ENCODE measurements at places on chromosomes 2 and 18.

GRCh38 chr2:50820176-50820575 is 211.8 kb downstream of the NRXN1 start:
- DNase-seq = no peak

- DNase-seq = no peak
Observed at GRCh38 chr2:239769554-239770245, 255.4 kb downstream of the NDUFA10 start.

DNA sequence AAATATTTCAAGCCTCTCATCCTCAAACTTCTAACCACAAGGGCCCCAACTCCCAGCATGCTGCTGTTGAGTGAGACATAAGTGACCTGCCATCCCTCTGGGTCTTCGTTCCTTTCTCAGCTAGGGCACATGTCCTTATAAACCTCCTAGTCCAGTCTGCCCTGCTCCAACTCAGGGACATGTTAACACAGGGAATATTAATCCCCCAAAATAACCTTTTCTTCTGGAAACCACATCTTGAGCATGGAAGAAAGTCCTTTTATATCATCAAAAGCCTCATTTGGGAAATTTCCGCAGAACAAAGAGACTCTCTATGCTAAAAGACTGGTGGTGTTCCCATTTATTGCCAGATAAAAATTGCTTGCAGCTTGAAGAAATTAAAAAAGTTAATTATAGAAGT is 14.4 kb downstream of the TNP1 start:
- no peak for DNase-seq

DNA sequence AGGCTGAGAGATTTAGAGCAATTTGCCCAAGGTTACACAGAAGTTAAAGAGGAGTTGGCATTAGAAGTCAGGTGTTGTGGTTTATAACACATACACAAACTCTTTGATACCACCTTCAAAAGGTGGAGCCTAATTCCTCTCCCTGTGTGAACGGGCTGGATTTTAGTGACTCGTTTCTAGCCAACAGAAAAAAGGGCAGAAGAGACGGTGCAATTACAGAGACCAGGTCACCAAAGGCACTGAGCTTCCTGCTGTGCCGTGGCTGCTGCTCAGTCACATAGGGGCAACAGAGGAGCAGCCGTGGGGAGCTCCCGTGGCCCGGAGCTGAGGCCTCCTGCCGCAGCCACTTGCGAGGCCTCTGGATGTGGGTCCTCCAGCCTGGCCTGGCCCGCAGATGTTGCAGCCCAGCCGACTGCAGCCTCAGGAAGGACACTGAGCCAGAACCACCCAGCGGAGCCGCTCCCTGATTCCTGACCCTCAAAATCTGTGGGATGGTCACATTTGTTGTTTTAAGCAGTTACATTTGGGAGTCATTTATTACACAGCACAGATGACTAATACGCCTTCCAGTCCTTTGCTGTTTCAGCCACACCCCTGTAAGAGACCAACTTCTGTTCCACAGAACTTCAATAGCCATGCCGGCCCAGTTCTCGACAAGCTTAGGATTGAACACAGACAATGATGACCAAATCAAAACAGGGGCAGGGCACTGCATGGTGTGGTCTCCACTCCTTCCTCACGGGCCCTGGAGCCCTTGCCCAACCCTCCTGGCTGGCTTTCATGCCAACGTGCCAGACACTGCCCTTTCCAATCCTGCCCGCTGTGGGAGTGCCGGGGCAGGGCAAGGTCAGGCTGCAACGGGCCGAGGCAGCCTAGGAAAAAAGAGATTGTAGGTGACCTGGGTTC is 17.1 kb downstream of the EDAR start:
- peak; percentile 90 for DNase-seq

DNA sequence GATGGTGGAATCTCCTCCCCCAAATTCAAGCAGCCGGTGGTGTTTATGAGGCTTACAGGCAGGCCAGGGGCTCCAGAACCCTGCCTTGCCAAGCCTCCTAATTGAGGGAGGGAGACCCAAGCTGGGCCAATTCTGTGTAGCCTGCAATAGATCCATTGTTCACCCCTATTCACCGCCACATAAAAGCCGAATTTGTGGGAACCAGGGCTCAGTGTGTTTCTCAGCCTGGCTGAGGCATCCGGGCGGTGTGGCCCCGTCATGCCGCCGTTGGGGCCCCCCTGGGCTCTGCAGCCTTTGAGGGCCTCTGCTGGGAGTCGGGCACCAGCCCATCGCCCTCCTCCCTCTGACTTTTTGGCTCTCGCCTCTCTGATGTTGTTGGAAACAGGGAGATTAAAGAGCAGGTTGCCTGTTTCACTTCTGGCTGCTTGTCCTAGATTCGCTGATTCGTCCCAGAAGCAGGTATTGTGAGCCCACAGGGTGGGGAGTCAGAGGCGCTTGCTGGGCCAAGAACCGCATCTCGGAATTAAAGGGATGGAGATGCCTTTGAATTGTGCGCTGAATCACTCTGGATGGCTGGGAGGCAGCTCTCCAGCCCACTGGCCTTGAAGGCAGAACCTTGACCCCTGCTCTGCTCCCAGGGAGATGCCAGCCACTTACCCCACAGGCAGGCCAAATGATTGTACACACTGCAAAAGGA is 14.7 kb upstream of the OTOS start:
- no peak for DNase-seq

DNA sequence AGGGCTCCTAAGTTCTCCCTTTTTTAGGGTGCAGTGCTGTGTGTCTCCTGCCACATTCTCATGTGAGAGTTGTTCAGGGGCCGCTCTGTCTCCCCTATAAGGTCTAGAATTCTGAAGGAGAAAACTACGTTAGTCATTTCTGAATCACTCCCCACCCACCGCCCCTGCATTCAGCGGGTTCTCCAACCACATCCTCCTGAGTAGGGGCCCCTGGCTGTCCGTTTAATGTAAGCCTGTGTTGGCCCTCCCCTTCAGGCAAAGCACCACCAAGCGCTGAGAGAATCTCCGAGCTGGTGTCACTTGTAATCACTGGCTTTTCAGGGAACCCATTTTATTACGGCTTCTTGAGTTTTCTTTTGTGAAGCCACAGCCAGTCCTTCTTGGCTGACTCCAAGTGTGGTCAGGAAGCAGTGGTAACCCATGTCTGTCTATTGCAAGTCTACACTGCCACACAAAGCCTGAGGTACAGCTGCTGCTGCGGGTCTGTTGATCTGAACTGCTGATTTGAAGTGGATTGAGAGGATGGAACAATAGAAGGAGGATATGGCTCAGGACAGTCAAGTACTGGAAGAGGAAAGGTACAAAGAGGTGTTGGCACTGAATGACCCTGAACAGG is 16.9 kb downstream of the LCT start:
- no peak for DNase-seq

GRCh38 chr2:71153585-71154224 is 23.3 kb downstream of the MPHOSPH10 start:
- DNase-seq = no peak

DNA sequence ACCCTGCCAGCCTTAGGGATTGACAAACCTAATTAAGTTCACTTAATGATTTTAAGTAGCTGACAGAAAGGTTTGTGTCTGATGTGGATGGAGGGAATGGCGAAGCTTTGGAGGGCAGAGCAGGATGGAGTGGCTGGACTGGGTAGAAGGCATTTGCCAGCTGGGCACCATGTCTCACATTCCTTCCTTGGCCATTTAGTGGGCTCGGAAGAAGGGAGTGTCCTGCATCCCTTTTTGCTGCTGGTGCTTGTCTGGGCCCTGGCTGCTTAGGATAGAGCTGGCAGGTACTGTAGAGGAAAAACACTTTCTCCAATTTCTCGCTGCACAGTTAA is 166.7 kb downstream of the CLIP4 start:
- no peak for DNase-seq

DNA sequence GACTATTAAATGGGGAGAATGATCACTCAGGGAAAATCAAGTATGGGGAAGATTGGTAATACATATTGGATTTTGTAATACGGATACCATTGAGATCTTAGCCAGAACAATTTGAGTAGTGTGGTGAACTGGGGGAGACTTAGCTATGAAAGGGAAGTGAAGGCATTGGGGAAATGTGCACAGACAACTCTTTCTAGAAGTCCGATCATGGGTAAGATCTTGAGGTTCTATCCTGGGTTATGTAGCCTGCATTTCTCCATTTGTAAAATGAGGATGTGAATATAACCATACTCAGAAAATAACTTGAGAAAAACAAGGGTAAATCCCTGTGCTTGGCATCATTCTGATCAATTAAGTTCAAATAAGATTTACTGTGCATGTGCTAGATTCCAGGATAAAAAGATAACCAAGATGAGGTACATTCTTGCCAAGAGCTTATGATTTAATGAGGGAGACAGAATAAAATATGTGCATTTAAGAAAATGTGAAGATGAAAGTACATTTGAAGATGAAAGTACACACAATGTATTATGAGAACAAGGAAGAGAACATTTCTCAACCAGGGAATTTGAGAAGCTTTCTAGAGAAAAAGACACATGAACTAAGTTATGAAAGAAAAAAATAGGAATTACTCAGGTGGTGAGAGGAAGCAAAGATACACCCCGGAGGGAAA is 49.5 kb downstream of the SLC40A1 start:
- DNase-seq = no peak

DNA sequence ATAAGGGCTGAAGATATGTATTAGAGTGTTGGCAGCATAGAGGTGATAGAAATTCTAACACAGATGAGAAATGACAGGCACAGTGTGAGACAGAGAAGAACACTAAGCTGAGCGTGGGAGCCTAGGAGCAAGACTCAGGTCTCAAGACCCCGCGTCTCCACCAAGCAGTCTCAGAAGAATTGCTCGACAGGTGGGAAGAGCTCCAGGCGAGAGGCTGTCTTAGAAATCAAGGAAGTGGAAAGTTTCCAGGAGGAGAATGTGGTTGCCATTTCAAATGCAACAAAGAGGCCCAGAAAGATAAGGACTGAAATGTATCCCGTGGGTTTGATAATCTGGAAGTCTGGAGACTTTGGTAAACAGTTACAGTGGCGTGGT is 31.5 kb upstream of the CAB39 start:
- DNase-seq = no peak

DNA sequence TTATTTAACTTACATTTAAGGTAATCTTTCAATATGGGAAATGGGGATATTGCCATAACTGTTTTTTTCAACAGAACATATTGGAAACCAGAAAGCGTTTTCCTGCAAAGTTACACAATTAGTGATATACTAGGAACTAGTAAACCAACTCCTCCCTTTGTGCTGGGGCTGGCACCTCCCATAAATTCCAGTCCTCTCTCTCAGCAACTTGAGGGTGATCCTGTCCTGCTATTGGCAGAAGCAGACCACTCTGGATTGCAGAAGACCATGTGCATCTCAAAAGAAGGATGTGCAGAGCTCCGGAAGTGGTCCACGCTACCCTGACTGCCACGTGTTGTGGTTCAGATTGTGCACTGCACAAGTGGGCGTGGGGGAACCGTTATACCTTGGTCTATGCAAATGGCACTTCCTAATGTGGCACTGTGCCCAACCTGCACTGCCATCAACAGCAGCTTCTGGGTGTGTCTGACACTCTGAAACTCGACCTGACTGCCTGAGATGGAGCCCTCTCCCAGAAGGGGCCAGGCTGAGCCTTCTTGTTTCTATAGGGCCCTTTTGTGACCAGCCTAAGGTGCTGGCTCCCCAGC is 219.2 kb downstream of the ZNF516 start:
- DNase-seq = no peak

DNA sequence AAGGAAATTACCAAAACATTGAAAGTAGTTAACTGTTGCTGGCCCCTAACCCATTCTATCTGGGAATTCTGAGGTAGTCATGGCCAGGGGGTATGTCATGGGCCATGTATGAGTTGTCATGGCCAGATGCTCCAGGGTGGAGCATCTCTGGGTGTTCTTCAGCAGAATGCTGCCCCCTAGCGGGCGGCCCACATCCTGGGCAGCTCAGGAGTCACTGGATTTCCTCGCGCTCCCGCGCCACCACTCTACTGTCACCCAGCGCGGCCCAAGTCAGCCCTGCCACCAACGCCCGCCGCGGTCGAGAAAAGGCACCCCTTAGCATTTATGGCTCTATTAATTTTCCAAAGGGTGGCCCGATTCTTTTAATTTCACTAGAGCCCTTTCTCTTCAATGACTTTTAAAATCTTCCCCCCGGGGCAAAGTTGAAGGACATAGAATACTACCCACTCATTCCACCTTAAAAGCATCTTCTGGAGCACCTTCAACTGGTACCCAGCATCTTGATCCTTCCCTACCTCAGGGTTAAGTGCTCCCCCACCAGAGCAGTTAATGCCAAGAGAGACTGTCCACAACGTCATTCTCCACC is 41.6 kb downstream of the PKDCC start:
- DNase-seq = peak; percentile 72

- no peak for DNase-seq
Observed at GRCh38 chr2:239644011-239644410, 243.2 kb upstream of the HDAC4 start.

GRCh38 chr2:24830351-24830750 is 37.1 kb downstream of the CENPO start:
- DNase-seq = no peak

DNA sequence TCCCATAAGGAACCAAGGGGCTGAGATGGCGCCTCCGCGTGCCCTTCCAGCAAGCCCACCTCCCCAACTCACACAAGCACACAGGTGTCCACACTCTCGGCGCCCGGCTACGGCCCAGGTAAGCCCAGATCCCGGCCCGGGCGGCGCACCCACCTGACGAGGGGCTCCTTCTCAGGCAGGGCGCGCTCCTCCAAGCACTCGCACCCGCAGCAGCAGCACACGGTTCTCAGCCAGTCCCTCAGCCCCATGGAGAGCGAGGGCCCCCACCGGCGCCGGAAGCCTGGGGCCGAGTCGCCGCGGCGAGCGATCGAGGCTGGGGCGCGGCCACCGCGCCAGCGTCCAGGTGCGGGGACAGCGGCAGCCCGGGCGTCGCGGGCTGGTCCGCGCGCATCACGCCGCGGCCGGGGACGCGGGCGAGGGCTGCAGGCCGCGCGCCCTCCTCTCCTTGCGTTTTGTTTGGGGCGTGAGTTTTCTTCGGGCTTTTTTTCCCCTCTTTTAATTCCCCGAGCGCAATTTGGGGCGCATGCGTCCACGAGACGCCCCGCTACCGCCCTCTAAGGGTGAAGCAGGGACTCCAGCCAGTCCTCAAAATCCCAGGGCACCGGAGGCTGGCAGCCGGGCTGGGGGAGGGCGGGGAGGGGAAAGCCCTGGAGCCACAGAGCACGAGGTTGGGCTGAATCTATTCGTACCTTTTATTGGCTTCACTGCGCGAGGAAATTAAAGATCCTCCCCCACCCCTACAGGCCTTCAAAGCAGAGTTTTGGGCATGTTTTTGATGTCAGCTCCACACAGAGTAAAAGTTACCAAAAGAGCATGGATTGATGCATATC is at the start of gene MREG:
MREG (minus strand) TSS at position 472 of the 830 bp plus-strand sequence; CDS start at position 248, 224 bp downstream.
- DNase-seq = peak; percentile 84

- no peak for DNase-seq
Observed at GRCh38 chr18:78713069-78713468, 266.5 kb upstream of the SALL3 start.

DNA sequence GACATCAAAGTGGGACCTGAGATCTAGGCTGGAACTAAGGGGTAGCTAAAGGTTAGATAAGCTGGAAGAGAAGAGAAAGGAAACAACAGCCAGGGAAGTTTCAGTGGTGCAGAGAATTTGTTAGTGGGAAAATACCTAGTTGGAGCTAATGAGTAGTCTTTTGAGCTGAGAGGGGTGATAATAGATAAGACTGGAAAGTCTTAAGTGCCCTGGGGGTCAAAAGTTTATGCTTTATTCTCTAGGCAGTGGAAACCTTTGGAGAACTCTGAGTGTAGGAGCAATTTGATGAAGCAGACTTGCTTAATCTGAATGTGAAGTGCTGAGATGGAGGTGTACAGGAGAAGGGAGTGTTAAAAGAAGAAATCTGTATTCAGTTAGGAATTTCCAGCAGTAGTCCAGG is 90.8 kb downstream of the CPS1 start:
- no peak for DNase-seq
